ENCODE measurements at places on chromosomes 7 and 10.

GRCh38 chr7:27478084-27478483 lies 184.6 kb downstream of the HIBADH start:
- no peak for DNase-seq

GRCh38 chr10:116654816-116655215 lies 34.1 kb downstream of the PNLIPRP2 start:
- DNase-seq, result no peak

DNA sequence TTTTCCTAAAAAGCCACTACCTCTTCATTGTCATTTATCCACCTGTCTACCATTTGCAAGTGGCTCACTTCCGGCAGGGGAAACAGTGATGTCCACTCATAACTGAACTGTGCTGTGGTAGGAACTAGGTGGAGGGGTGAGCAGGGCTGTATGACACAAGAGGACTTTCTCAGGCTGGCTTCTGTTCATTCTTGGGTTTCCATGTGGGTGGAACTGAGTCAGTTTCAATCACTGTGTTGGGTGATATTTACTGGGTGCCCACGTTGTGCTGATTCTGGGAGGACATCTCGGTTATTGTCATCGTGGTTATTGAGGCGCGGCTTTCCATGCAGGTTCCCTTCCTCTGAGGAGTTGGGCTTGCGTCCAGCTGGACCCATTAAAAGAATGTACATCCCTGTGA lies 38.8 kb downstream of the RAMP3 start:
- DNase-seq, result no peak

- no peak for DNase-seq
Observed at GRCh38 chr7:132183781-132184380, 392.4 kb downstream of the PLXNA4 start.

DNA sequence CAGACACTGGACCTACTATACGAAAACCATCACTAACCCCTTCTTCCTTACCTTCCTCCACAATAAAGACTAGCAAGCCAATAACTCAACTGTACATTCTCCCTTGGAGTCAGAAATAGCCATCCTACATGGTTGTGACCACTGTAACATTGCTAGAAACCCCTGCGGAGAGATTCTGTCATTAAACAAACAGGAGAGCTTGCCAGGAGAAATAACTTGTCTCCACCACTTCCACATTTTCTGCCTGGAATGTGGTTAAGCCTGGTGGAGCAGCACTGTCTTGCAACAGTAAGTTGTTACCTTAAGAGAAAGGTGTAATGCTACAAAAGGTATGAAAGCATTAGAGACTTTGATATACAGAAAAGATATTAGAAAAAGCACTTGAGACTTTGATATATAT lies 45.8 kb downstream of the THSD7A start:
- no peak for DNase-seq

GRCh38 chr7:135729230-135729629 lies 1.2 kb upstream of the SLC13A4 start:
- no peak for DNase-seq

DNA sequence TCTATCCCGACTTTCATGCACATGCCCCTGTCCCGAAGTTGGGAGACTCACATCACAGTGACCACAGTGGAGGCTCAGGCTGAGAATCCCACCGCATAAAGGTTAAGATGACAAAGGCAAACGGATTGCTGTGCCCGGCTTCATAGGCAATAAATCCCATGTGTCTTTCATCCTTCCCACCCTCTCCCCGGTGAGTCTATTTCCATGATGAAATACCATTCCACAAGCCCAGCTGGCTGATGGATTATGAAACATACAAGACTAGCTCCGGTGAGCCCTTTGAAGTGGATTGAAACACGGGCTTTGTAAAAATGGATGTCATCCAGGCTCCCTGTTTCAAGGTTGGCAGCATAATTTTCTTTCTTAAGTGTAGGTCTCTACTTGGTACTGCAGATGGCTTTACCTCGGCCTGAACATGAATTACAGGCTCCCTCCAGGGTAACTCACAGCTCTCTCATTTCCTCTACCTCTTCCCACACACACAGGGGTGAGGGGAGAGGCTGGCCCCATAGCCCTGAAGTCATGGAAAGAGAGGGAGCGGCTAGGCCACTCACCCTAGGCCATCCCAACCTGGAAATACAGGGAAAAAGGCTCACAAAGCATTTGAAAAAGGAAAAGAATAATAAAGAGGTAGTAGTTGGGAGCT lies 92.0 kb upstream of the CALN1 start:
- no peak for DNase-seq

DNA sequence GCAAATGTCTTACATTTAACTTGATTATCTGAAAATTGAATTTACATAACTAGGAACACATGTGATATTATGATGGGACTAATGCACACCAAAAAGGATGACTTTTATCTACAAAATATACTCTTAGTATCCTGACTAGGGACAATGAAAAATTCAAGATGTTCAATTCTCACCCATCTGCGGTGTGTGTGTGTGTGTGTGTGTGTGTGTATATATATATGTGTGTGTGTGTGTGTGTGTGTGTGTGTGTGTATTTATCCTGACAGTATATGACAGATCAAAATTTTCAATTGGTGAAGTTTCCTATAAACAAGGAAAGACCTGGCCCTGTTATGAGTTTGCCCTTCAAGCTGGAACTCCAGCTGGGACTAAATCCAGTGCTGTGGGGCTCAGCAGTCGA lies 40.3 kb upstream of the MET start:
- DNase-seq, result no peak

- DNase-seq, result no peak
Observed at GRCh38 chr10:35889971-35890675, 248.0 kb upstream of the FZD8 start.

GRCh38 chr7:42234736-42235135 lies 2.3 kb downstream of the GLI3 start:
- no peak for DNase-seq

- DNase-seq, result no peak
Observed at GRCh38 chr10:132265890-132266496, 41.8 kb downstream of the STK32C start.

DNA sequence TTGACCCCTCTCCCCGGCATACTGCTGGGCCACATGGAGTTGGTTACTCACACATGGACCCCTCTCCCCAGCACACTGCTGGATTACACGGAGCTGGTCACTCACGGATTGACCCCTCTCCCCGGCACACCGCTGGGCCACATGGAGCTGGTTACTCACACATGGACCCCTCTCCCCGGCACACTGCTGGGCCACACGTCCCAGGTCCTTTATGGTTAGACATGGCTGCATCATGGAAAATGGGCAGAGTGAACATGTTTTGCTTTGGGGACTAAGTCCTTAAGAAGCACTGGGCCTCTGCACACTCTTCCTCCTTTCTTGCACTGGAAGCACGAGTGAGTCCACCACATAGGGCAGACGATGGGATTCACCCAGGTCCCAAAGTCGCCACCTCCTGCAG lies 102.1 kb upstream of the SHH start:
- no peak for DNase-seq

GRCh38 chr10:34428501-34428900 lies 386.6 kb downstream of the PARD3 start:
- DNase-seq, result no peak

- no peak for DNase-seq
Observed at GRCh38 chr10:122475591-122476332, 14.4 kb downstream of the HTRA1 start.

DNA sequence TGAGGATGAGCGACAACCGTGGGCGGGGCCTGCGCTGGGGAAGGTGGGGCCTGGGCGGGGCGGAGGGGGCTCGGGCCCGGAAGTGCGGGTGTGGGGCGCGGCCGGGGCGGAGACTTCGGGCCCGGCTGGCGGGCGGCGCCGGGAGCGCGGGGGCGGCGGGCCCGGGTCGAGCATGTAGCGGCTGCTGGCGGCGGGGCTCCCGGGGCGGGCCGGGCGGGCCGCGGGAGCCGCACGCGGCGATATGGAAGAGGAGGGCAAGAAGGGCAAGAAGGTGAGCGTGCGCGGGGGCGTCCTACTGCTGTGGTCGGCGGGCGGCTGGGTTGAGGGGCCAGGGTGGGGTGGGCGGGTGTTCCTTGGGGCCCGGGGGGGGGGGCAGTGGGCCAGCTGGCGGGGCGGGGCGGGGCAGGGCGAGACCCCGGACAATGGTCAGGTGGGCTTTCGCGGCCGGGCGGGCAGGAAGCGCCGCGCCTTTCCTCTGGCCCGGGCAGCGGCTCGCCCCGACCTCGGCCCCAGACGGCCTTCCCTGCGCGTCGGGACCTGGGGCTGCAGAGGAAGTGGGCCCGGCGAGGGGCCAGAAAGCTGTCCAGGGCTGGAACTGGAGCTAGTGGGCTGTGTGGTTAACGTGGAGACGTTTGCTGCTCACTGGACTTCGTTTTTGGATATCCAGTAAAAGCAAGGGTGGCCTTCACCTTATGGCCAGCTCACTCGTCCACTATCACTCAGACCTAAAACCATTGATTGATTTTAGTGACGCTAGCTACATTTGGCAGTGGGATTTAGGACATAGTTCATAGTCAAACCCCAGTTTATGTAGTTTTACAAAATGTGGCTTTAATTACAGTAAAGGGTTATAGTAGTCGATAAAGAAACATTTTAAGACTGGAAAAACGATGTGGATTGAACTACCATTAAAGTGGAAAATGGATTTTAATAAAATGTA lies at the start of gene CCM2:
CCM2 (plus strand) TSS at position 109 of the 940 bp plus-strand sequence; CDS start at position 242, 133 bp downstream.
- DNase-seq, result no peak

DNA sequence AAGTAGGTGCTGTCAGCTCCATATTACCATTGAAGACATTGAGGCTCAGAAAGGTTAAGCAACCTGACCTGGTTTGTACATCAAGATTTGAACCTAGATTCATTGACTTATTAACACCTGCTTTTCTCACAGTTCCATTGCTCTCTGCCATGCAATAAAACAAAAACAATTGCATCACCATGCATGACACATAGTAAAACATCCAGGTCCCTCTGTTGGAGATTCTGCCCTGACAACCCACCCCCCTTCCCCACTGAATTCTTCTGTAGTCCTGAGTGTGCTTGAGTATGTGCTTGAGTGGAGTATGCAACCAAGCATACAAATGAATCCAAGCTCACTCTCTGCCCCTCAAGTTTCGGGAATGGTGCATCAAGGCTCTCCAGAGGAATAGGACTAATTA lies 6.0 kb upstream of the LMBR1 start:
- DNase-seq, result no peak

DNA sequence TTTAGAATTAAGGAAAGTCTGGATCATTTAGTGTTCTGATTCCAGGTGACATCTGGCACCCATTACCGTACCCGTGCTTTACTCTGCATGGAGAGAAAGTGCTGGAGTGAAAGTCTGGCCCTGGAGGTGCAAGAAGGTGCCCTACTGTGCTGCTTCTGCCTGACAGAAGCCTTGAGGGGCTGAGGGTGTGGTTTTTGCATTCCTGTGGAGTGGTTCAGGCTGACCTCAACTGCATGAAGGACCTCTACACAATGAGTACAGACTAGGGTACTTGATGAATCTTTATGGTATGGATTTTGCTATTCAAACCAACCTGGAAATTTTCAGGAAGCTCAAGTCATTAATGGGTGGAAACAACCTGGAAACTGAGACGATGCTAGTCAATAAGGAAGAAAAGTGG lies 45.1 kb upstream of the GSAP start:
- no peak for DNase-seq
